ENCODE measurements at places on chromosomes 3 and 15.

DNA sequence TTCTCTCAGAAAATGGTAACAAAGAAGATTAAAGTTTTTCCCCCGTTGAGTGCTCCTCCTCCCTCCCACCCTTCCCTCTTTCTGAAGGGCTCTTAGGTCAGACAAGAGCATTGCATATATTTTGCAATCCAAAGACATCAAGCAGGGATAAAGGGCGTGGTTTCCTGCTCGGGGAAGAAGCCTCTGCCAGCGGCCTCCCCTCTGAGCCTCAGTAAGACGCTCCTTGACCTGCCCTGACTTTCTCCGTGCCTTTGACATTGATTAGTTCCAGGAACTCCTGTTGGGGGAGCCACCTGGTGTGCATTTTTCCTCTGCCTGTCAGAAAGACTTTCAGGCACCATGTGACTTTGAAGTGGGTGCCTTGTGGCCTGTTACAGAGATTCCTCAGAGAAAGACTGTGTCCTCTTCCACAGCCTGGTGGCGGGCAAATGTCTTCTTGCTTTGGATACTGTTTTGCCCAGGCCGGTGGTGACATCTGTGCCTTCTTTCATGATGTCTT, 87.2 kb upstream of the TBL1XR1 start:
- DNase-seq = peak; percentile 74

GRCh38 chr15:27235681-27236080, 264.7 kb downstream of the GABRG3 start:
- DNase-seq = peak; percentile 3

- no peak for DNase-seq
Observed at GRCh38 chr3:185387646-185388045, 24.7 kb downstream of the MAP3K13 start.

DNA sequence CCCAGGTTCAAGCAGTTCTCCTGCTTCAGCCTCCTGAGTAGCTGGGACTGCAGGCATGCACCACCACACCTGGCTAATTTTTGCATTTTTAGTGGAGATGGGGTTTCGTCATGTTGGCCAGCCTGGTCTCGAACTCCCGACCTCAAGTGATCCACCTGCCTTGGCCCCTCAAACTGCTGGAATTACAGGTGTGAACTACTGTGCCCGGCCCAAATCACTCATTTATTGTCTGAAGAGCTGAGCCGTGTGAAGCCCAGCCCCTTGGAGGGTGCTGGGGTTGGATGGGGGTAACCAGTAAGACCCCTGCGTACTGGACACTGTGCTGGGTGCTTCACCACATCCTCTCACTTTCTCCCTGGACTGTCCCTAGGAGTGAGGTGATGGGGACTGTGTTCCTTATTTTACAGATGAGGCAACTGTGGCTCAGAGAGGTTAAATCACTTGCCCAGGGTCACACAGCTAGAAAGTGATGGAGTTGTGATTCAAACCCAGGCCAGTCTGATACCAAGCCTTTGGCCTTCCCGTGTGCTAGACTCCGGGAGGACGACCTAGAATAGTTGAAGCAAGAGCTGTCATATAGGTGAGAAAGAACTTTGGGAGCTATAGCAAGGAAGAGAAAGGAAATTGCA, 41.7 kb upstream of the IREB2 start:
- no peak for DNase-seq

- DNase-seq = no peak
Observed at GRCh38 chr3:52174896-52175295, 20.7 kb upstream of the POC1A start.

DNA sequence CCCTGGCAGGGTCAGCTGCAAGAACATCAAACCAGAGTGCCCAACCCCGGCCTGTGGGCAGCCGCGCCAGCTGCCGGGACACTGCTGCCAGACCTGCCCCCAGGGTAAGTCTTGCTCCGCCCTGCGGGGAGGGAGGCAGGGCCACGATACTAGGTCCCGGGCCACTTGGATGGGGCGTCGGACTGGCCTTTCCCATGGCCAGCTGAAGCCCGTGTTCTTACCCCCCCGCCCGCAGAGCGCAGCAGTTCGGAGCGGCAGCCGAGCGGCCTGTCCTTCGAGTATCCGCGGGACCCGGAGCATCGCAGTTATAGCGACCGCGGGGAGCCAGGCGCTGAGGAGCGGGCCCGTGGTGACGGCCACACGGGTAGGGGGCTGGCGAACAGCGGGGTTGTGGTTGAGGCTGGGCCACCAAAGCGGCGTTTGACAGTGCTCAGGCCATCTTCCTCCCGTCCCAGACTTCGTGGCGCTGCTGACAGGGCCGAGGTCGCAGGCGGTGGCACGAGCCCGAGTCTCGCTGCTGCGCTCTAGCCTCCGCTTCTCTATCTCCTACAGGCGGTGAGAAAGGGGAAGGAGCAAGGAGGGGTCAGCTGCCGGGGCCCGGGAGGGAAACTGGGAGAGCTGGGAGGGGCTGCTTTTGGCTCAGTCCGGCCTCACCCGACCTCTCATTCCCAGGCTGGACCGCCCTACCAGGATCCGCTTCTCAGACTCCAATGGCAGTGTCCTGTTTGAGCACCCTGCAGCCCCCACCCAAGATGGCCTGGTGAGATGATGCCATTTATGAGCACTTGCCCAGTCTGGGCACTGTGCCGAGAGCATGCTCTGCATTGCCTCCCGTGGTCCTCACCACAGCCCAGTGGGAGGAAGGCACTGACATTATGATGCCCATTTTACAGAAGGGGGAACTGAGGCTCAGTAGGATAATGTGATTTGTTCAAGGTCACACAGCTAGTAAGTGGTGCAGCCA, 1.7 kb downstream of the CHRD start:
- no peak for DNase-seq

DNA sequence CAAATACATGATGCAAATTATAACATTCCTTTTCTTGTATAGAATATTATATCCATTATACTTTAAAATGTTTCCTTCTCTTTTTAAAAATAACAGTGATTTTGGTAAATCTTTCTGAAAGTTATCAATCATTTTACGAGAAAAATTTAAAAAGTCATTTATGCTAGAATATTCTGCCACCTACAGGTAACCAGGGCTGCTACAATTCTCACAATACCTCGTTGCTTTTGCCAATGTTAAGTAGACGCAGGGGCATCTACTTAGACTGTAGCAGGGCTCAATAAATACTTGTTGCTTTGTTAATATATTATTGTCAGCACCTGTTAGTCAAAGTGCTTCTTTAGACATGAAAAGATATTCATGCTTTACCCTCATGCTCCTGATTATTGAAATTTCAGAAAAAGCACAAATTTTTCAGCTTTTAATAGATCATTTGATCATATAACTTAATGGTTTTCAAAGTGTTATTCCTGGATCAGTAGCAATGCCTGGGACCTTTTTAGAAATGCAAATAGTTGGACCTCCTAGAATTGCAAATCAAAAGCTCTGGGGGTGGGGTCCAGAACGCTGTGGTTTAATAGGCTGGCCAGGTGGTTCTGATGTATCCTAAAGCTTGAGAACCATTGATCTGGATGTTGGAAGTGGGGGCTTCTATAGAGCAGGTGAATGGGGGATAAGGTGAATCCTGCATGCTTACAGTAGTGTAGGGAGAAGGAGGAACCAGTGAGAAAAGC, 223.6 kb upstream of the PDZRN3 start:
- peak; percentile 68 for DNase-seq

GRCh38 chr3:125670945-125671344, 75.6 kb upstream of the OSBPL11 start:
- no peak for DNase-seq

DNA sequence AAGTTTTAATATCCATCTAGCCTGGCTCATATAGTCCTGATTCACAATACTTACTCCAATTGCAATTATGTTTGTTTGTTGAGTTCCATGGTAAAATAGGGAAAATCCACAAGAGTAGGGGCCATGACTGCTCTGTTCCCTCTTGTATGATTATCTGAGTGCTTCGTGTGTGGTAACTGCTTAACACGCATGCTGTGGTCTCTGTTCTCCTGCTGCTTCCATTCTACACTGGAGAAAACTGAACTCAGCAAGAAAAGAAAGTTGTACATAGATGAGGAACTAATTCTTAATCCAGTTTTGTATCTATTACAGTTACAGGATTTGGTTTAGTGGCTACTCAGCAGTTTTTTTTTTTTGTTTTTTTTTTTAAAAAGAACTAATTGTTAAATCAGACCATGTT, 223.0 kb upstream of the SATB1 start:
- DNase-seq = no peak

DNA sequence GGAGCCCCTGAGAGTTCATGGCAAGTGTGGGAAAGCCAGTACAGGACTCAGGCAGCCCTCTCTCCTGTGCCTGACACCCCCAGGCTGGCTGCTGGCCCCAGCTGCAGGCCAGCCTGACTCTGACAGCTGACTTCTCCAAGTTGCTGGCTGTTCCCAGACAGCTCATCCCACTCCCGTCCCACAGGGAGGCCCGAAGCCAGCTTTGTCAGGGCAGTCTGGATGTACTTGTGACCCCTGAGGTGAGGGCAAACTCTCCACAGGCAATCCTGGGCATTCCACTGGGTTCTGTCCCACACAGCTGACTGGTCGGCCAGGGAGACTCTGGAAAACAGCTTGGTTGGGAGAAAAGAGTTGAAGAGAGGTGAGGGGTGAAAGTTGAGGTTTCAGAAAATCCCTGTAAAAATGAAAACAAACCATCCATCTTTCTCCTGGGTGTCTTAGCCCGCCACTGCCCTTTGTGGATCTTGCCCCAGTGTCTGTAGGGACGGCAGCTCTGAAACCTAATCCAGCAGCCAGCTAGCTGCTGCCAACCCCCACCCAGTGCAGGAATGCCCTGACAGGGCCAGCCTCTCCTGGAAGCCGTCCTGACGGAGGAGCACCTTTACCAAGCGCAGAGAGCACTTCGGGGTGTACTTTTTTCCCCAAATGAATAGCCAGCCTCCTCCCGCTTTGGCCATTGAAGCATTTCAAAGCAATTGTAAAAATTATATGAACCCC, 87.9 kb downstream of the DNAJB8 start:
- peak; percentile 48 for DNase-seq

DNA sequence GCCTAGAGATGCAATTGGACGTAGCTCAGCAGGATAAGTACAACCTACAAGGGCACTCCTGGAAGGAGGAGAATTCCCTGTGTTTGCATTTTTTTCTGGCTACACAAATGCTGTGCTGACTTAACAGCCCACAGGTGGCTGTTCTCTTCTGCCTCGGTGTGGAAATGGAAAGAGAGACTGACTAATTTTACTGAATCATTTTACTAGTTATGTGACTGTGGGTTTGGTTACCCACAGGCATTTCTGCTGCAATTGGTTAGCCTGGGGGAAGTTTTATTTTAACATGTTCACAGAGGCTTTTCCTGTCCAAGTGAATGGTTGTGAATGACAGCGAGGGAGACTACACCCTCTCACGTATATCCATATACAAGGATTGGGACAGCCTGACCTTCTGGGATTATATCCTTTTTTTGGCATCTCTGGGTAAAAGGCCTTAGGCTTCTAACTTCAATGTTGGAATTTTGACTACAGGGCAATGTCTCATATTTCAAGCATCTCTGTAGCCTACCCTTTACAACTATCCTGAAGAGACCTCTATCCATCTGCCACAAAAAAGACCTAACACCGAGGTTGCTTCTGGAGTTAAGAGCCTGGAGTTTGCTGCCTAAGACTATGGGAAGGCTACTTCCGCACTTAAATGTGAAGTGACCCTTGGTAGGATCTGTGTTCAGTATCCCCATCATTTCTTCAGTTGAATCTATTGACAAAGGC, 67.2 kb upstream of the TP63 start:
- peak; percentile 86 for DNase-seq

GRCh38 chr3:189507856-189508255, 123.3 kb upstream of the TP63 start:
- no peak for DNase-seq

DNA sequence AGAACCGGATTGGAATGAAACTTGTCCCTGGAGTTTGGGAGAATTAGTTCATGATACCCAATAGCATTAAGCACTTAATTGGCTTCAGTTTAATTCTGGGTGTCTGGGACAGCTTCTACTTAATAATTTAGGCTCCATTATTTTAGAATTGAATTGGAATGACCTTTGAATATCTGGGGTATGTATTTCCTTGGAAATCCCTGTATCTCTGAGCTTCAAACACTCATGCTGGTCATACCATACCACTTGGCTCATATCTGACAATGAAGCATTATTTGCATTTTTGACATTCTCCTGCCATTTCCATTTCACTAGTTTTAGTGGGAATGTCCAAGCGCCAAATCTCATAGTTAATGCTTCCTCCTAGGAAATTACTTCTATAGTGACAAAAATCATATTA, 393.1 kb downstream of the DIPK2A start:
- no peak for DNase-seq

GRCh38 chr3:46878781-46879436, 1.4 kb downstream of the PTH1R start:
- no peak for DNase-seq

DNA sequence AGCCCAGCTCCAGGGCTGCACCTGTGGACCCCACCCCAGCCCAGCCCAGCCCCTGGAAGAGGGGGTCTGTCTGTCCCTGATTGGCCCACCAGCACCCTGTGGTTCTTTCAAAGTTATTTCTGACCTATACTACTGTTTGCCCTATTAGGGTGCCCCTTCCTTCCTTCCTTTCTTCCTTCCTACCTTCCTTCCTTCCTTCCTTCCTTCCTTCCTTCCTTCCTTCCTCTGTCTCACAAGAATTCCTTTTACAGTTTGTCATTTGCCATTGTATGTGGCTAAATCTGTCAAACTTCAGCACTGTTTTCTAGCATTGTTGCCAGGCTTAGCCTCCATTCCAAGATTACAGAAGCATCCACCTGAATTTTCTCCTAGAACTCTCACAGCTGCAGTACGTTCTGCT, 66.9 kb downstream of the KLF15 start:
- no peak for DNase-seq

DNA sequence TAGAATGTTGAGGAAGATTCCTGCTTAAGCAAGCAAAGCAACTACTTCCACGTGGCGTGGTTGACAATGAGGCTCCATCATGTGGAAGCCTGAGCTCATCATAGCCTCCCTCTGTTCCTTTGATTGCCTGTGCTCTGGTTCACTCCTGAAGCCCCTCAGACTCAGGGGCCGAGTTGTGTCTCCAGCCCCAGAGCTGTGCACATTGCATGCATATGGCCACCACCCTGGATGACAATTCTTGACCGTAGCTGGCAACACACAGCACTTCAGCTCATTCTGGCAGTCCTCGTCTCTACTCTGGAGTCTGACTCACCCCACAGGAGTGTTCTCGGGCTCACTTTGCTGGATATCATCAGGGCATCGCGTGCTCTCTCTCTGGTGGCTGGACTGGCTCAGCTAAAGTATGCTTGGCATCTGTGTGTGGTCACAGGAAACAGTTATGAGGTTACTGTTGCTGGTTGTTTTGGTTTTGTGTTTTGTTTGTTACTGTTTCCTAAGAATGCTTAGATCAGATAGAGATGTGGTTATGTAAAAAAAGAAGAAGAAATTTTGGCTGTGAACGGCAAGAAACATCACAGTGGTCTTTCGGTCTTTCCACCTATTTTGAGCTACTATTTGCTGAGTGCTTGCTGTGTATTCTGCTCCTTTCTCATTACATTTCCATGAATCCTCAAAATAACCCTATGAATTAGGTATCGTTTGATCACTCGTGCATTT, 41.6 kb upstream of the MRPS22 start:
- peak; percentile 99 for DNase-seq

- no peak for DNase-seq
Observed at GRCh38 chr15:63373330-63373729, 8.3 kb downstream of the CA12 start.

- DNase-seq = no peak
Observed at GRCh38 chr3:14179114-14179465, 473 bp downstream of the LSM3 start.

GRCh38 chr15:42385206-42385979, 26.1 kb downstream of the CAPN3 start:
- peak; percentile 60 for DNase-seq

GRCh38 chr3:9630550-9631139, 18.7 kb upstream of the MTMR14 start:
- DNase-seq = no peak

GRCh38 chr3:185630182-185630622, 44.1 kb downstream of the SENP2 start:
- DNase-seq = peak; percentile 48

- DNase-seq = peak; percentile 4
Observed at GRCh38 chr3:162769564-162769963, 1273.0 kb downstream of the OTOL1 start.
